NCI-H1694 (cell line): ENCODE measurements at places on chromosomes 11 and 22.

DNA sequence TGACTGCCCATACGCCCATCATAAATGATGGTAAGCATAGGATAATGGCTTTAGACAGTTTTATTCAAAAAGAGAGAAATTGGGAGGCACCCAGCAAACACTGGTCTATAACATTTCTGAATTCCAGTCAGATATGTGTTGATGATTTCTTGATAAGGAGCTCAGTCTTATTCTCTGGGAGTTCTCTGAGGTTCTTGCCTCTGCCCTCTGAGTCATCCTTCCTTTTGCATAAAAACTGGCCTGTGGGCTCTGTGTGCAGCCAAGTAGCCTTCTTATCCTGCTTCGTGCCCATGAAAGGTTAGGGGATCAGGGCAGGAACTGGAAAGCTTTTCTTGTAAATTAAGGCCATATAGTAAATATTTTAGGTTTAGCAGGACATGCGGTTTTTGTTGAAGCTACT, 48.9 kb downstream of the FAR1 start:
- DNase-seq: no peak

DNA sequence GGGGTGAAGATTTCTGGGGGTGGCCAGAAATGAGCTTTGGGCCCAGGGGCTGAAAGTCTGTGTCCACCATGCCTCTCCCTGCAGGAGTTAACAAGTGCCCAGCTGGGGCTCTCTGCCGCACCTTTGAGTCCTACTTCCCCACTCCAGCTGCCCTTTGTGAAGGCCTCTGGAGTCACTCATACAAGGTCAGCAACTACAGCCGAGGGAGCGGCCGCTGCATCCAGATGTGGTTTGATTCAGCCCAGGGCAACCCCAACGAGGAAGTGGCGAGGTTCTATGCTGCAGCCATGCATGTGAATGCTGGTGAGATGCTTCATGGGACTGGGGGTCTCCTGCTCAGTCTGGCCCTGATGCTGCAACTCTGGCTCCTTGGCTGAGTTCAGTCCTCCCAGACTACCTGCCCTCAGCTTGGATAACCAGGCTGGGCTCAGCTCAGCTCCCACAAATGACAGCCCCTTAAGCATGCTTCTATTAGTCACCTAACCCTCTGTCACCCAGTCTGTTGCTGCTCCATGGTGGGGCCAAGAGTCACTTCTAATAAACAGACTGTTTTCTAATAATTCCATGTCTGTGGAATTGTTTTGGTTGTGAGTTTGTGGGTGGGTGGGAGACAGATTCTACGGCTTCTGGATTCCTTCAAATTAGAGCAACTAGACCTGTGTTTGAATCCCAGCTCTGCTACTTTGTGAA, 3.0 kb upstream of the INPPL1 start:
- no peak for DNase-seq

- DNase-seq: no peak
These were observed 34.0 kb downstream of the FLI1 start for GRCh38 chr11:128727796-128728431.

DNA sequence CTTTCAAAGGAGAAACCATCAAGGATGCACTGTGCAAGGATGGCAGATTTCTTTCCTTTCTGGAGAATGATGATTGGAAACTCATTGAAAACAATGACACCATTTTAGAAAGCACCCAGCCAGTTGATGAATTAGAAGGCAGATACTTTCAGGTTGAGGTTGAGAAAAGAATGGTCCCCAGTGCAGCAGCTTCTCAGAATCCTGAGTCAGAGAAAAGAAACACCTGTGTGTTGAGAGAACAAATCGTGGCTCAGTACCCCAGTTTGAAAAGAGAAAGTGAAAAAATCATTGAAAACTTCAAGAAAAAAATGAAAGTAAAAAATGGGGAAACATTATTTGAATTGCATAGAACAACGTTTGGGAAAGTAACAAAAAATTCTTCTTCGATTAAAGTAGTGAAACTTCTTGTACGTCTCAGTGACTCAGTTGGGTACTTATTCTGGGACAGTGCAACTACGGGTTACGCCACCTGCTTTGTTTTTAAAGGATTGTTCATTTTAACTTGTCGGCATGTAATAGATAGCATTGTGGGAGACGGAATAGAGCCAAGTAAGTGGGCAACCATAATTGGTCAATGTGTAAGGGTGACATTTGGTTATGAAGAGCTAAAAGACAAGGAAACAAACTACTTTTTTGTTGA, 9.8 kb downstream of the FAM111A start:
- DNase-seq: no peak

- no peak for DNase-seq
These were observed 28.6 kb downstream of the PRCP start for GRCh38 chr11:82871646-82872045.

DNA sequence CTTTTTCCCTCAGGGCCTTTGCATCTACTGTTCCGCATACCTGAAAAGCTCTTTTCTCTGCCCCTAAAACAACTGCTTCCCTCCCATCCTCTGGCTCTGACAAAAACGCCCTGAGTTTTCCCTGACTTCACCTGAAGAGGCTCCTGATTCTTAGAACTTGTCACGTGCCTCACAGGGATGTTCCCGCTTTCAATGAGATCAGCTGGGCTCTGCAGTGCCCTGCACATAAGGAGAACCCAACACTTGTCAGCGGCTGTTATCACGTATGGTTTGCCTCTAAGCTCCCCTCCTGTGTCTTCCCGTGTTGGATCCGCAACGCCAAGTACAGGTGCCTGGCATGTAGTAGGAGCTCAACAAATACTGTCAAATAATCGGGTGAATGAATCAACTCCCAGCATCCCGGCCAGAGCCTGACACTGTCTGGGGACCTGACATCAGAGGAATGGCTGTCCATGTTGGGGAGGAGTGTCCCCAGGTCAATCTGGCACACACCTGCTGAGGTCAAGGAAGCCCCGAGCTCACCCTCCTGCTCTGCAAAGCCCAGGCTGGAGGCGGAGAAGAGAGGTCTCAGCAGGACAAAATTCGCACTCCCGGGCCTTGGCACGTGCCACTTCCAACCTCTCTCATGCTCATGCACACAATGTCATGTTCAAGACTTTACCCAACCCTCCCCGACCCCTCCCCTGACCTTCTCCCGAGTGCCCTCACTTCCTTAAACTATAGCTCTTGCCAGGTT, 4.2 kb upstream of the GRK2 start:
- no peak for DNase-seq

DNA sequence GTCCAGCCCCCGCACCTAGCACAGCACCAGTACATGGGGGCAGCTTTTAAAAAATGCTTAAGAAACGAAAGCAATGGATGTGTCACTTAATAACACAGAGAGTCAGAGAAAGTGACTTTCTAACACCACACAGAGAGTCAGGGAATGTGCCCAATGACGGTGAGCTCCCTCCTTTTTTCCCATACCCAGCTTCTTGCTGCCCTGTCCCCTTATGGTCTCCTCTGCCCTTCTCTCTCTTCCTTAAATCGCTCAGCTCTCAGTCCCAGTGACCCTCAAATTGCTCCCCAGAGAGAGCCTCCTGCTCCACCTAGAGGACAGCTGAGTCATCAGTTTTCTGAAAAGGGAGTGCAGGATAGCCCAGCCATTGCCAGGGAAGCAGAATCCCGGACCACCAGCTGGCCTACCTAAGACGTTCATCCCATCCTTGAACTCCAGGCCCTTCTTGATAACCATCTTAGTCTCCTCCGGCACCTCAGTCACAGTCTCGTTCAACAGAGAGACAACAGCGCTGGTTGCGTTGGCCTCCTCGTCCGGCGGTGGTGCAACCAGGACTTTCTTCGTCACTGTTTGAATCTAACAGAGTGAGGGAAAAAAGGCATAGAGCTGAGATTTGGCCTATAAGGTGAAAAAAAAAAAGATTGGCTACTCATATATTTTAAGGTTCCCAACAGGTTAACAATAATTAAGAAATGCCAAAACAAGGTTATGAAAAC, 113.5 kb downstream of the SLC1A2 start:
- no peak for DNase-seq

DNA sequence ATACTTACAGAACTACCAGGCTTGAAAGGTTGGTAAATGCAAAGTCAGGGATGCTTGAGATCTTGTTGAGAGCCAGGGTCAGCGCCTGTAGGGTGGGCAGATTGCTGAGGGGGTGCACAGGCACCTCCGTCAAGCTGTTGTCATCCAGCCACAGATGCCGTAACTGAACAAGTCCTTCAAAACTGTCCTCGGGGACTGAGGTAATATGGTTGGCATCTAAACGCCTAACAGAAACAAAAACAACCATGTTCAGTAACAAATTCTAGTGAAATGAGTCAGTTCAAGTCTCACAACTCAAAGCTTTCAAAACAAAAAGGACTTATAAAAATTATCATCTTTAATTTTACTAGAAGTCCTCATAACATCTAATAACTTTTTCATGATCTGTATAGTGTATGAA, 22.2 kb upstream of the CCDC34 start:
- DNase-seq: peak; percentile 3

GRCh38 chr11:27926981-27927481, 180.9 kb downstream of the KIF18A start:
- DNase-seq: no peak

- DNase-seq: no peak
These were observed 3.2 kb downstream of the TH start for GRCh38 chr11:2168286-2169004.

DNA sequence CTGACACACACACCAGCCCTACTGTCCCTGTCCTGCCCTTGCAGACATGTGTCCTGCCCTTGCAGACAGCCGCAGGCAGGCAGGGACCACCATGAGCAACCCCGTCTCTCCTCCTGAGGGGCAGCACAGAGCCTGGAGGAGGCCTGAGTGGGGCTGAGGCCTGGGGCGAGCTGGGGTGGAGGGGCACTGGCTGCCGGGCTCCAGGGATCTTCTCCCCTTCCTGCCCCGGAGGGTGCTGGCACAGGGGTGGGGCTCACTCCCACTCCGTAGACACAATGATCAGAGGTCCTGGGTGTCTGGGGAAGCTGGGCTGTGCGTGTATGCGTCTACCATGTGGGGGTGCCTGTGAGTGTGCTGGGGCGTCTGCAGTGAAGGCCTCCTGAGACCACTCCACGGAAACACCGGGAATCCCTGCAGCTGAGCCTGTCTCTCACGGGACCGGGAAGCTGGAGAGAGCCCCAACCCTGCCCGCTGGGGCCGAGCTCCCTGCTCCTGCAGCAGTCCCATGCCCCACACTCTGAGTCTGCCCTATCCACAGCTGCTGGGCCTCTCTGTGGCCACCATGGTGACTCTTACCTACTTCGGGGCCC, 588 bp downstream of the TSPAN32 start:
- DNase-seq: no peak

DNA sequence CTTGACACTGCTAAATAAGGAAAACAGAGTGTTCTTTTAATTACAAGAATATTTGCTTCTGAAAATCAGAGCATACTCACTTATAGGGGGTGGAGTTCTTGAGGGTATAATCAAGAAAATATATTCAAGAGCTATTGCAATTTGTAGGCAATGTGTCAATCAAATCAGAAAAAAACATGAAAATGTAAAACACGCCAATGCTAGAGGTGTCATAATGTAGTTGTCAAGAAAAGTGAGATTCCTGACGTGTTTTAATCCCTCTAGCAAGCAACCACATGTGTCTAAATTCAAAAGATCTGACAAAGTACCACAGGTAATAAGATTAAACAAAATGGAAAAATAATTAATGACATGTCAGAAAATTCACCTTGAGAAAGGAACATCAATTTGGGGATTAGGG, 1440.7 kb upstream of the RAG2 start:
- no peak for DNase-seq

DNA sequence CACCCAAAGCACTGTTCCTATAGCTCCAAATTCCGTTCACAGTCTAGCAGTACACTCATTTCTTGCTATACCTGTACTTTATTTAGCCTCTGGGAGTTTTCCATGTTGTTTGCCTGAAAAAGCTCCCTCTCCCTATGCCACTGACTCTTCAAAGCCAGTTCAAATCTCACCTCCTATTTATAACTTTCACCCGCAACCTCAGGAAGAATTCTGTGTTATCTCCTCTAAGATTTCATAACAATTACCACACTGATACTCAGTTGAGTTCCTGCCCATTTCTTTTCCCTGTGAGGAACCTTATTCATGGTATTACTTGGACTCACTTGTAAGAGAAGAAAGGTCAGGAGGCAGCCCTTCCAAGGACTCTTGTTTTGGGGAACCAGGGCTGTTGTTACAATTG, 25.2 kb downstream of the GDPD4 start:
- no peak for DNase-seq

DNA sequence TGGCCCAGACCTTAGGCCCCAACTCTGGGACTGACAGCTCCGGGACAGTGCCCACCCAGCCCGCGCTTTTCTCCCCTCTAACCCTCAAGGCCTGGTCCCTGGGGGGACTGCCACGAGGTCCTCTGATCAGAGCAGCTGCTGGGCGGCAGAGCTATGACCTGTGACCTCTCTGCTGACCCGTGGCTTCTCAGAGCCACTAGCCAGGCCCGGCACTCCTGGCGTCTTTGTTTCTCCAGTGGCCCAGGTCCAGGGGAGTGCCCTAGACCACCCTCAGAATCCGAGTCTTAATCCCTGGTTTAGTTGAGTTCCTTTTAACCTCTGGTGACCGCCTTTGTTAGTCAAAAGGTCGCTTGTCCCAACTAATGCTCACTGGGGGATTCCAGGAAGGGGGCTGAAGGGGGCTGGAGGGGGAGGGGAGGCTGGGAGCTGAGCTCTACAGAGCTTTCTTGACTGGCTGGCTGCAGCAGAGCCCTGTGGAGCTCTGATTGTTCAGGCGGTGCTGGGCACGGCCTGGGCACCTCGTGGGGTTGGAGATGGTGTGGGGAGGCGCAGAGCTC, 1.2 kb downstream of the FBLN1 start:
- DNase-seq: no peak

- DNase-seq: no peak
These were observed 9.0 kb upstream of the RASSF10 start for GRCh38 chr11:13000116-13000515.

GRCh38 chr11:67484847-67485311, 2.1 kb downstream of the AIP start:
- DNase-seq: no peak

- no peak for DNase-seq
These were observed 7.0 kb upstream of the RRM1 start for GRCh38 chr11:4087551-4087950.

GRCh38 chr11:112339566-112339965, 78.9 kb upstream of the PLET1 start:
- DNase-seq: no peak

DNA sequence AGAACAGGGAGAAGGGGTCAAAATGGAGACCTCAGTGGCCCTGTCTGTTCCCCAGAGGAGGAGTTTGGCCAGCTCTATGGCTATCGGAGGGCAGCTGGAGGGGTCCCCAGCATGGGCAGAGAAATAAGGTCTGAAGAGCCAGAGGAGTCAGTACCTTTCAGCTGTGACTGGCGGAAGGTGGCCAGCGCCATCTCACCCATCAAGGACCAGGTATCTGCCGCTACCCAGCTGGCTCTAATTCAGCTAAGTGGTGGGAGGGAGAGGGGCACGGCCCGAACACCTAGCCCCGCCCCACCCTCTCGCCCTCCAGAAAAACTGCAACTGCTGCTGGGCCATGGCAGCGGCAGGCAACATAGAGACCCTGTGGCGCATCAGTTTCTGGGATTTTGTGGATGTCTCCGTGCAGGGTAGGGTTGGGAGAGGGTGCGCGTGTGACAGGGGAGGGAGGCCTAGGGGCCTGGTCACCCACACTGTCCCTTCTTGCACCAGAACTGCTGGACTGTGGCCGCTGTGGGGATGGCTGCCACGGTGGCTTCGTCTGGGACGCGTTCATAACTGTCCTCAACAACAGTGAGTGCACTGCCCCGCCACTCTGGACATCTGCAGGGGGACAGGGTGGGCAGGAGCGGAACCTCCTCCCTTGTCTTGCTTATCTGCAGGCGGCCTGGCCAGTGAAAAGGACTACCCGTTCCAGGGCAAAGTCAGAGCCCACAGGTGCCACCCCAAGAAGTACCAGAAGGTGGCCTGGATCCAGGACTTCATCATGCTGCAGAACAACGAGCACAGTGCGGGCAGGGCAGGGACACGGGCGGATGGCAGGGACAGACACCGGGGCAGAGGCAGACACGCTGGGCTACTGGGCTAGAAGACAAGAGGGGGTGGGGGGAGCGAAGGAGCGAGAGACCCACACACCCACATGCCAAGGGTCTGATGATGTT, 2.8 kb downstream of the CTSW start:
- no peak for DNase-seq
